Left colon (tissue), 2 donors: ENCODE measurements at places on chromosomes 1 and 21. TPM values are rescaled to one million over a fixed set of nuclear protein-coding genes. Genes with fewer than 3 reads are reported as not detected.

GPR157 gene
- total RNA-seq, result 9.1 TPM

RIPPLY3 gene
- not detected for total RNA-seq

SLC26A9 gene
- not detected for total RNA-seq

CCDC190 gene
- total RNA-seq, result not detected

MFAP2 gene
- total RNA-seq, result 3.9 TPM

KCNE1 gene
- 0.59 TPM for total RNA-seq
